ENCODE measurements at places on chromosomes 3 and 15. TPM values are rescaled to one million over a fixed set of nuclear protein-coding genes. Genes with fewer than 3 reads are reported as not detected.

The MYZAP gene
- total RNA-seq = 1.5 TPM

DNA sequence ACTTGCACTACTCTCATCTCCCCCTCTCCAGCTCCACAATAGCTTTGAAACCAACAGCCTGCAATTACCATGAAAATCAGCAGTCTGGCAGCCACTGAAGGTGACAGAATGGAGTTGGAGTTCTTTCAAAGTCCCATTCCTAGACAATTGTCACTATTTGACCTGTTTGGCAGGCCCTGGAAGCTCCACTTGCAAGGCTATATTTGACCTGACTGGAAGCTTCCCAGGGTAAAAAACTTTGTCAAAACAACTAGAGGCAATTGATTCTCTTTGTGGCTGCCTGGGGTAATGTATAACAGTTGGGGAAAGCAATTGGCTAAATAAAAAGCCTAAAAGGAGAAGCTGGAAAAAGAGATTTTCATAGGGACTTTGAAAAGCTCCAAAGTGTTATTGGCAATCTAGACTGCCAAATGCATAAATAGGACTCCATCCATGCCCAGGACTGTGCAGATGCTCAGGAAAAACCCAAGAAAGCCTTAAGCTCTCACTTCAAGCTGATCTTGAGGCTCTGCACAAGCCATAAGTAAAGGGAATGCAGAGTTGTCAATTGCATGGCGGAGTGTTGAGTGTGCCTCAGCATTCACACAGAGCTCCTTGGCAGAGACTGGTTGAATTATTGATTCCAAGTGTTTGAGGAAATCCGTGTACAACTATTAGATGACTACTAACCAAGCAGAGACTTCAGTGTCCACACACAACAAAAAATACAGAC, 18.3 kb downstream of the GREM1 start:
- no peaks in the 10 kb centered on the region for H3K27me3 ChIP-seq
- no peak overlapping the region for H3K4me3 ChIP-seq
- H3K36me3 ChIP-seq = peaks cover 38% of the 10 kb centered on the region

GRCh38 chr3:12195231-12195630, 36.5 kb upstream of the TIMP4 start:
- H3K4me3 ChIP-seq = no peak overlapping the region
- DNase-seq = no peak
- no peaks in the 10 kb centered on the region for H3K36me3 ChIP-seq
- H3K27me3 ChIP-seq = no peaks in the 10 kb centered on the region
- peak overlapping the region; percentile 88 for H3K27ac ChIP-seq

The CIB2 gene
- total RNA-seq = 7.6 TPM

GRCh38 chr15:25882466-25882865, 19.3 kb upstream of the ATP10A start:
- no peak overlapping the region for H3K4me3 ChIP-seq
- H3K27ac ChIP-seq = peak overlapping the region; percentile 81
- no peaks in the 10 kb centered on the region for H3K36me3 ChIP-seq

The CGNL1 gene
- 6.2 TPM for total RNA-seq

GRCh38 chr15:26372706-26373105, 400.2 kb downstream of the GABRB3 start:
- no peak overlapping the region for H3K4me3 ChIP-seq
- no peaks in the 10 kb centered on the region for H3K36me3 ChIP-seq
- no peak for DNase-seq
- H3K27me3 ChIP-seq = no peaks in the 10 kb centered on the region
- H3K27ac ChIP-seq = no peak overlapping the region
- H3K4me1 ChIP-seq = no peaks in the 10 kb centered on the region

GRCh38 chr3:17645074-17645698, 97.2 kb downstream of the TBC1D5 start:
- peaks cover 33% of the 10 kb centered on the region for H3K4me1 ChIP-seq
- H3K27me3 ChIP-seq = no peaks in the 10 kb centered on the region
- H3K27ac ChIP-seq = no peak overlapping the region
- H3K4me3 ChIP-seq = no peak overlapping the region
- no peaks in the 10 kb centered on the region for H3K36me3 ChIP-seq

DNA sequence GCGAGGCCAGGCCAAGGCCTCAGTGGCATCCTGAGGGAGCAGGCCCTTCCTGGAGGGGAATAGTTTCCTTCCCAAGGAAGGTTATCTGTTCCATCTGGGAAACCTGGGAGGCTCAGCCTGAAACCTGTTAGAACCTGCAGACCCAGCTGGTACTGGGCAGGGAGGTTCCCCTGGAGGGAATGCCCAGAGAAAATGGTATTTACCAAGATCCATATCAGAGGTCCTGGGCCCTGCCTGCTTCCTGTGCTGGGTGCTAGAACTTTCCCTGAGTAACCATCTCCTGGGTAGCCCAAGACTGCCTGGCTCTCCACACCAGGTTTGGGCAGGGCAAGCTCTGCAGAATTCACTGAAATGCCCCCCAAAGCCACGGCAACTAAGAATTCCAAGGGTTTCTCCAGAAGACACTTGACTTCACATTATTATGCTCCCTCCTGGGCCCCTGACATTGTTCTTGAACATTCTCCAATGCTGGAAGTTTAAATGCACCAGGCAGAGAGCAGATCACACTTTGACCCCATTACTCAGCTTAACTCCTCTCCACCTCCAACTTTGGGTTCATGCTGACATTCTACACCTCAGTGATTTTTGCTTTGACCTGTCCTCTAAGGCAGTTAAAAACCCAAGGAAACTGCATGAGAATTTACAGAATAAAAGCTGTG, 2.0 kb downstream of the CA12 start:
- H3K4me1 ChIP-seq = peaks cover 36% of the 10 kb centered on the region
- peaks cover 7% of the 10 kb centered on the region for H3K27me3 ChIP-seq
- H3K36me3 ChIP-seq = no peaks in the 10 kb centered on the region
- no peak for DNase-seq
- no peak overlapping the region for H3K27ac ChIP-seq
- H3K4me3 ChIP-seq = no peak overlapping the region

The NEK10 gene
- 10.1 TPM for total RNA-seq

DNA sequence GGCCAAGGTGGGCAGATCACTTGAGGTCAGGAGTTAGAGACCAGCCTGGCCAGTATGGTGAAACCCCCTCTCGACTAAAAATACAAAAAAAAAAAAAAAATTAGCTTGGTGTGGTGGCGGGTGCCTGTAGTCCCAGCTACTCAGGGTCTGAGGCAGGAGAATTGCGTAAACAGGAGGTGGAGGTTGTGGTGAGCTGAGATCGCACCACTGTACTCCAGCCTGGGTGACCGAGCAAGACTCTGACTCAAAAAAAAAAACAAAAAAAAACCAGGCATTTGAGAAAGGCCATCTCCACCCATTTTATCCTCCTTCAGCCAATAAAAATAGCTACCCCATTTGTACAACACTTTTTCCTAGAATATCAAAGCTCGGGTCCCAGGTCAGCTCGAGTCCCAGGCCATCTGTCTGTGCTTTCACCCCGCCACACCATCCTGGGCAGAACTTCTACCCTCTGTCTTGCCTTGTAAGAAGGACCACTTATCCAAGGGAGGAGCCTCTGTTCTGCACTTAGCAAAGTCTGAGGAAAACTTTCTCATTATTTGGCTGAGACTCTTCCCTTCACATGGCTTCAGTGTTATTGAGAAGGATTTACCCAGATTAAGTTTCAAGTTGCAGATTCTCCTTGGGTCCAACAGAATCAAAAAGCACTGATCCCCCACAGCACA, 99.1 kb downstream of the MESD start:
- no peaks in the 10 kb centered on the region for H3K27me3 ChIP-seq
- no peak for DNase-seq
- H3K4me1 ChIP-seq = peaks cover 36% of the 10 kb centered on the region
- no peak overlapping the region for H3K4me3 ChIP-seq
- H3K27ac ChIP-seq = peak overlapping the region; percentile 58

The FEZF2 gene
- total RNA-seq = not detected

DNA sequence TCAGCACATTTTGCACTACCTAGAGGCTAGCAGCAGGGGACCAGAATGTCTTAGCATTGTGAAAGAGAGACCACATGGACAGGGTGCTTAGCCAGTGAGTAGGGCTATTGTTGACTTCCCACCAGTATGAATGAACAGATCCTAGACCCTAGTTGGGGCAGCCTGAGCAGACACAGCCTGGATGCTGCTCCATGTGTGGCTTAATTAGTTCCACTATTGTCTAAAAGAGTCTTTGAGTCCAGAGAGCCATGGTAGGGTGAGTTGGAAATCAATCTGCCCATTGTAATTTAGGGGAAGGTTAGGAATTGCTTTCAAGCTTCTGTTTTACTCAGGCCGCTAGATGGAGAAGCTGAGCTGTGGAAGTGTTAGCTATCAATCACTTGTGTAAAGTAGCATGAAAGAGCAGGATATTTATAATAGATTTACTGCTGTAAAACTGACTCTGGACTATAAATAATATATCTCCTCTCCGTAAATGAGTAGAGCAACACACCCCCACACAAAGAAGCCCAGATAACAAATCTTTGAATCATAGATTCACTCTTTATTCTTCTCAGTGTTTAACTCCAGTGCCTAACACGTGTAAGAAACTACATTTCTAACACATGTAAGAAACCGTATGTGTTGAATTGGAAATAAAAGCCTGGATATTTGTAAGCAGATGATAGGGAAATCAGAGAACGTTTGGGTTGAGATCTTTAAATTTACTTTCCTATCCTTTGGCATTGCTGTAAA, 4.1 kb upstream of the GCSAM start:
- no peaks in the 10 kb centered on the region for H3K36me3 ChIP-seq
- peaks cover 38% of the 10 kb centered on the region for H3K27me3 ChIP-seq
- H3K27ac ChIP-seq = no peak overlapping the region
- no peak for DNase-seq

DNA sequence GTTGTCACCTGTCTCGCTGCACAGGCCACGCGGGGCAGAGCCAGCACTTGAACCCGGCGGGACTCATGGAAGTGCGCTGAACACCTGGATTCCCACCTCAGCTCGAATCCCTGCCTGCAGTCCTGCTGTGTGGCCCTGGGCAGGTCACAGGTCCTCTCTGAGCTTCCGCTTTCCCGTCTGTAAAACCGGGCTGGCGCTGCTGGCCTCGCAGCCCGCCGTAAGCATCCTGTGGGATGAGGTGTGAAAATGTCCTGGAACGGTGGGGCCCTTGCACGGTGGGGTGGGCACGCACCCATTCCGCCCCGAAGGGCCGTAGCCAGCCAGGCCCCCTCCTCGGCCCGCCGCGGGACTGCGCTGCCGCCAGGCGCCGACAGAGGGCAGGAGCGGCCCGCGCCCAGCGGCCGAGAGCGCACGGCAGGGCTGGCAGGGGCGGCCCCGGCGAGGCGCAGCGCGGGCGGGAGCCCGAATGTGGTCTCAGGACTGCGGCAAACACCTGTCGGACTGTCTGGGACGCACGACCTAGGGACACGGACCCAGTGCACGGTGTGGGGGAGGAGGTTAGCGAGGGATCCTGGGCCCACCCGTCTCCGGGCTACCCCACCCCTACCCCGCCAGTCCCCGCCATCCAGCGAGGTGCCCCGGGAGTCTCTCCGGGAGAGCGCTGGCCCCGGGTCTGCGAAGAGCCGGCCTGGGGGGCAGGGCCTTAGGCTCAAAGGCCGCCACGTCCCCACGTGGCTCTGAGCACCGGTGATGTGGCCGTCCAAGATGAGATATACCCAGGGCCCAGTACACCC, 40.4 kb downstream of the DNAJB8 start:
- DNase-seq = no peak
- peaks cover 8% of the 10 kb centered on the region for H3K4me1 ChIP-seq
- H3K27ac ChIP-seq = no peak overlapping the region
- H3K36me3 ChIP-seq = no peaks in the 10 kb centered on the region
- H3K27me3 ChIP-seq = peaks cover 36% of the 10 kb centered on the region

The LXN gene
- 4.0 TPM for total RNA-seq

DNA sequence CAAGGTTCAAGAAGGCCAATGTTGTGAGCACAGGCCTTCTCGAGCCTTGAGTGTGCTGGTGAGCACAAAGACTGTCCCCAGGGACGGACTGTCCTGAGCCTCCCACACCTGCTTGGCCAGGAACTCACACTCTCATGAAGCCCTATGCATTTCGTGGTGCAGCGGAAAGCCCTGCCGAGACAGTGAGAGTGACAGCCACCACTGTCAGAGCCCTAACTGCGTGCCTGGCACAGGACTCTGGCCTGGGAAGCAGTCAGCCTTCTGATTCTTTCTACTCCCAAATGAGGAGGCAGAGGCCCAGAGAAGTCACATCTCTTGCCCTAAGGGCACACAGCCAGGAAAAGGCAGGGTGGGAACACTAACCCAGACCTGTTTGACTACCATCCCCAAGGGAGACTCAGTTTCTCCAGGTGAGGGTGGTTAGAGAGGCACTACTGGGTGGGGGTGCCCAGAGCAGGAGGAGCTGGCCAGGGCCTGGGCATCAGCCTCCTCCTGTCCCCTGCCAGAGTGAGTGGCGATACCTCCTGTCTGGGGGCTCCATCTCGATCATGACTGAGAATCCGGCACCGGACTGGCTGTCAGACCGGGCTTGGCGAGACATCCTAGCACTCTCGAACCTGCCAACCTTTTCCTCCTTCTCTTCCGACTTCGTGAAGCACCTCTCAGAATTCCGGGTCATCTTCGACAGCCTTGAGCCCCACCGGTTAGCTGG, 50.8 kb downstream of the SEMA3G start:
- H3K36me3 ChIP-seq = peaks cover 6% of the 10 kb centered on the region
- DNase-seq = no peak
- H3K4me1 ChIP-seq = no peaks in the 10 kb centered on the region
- no peaks in the 10 kb centered on the region for H3K27me3 ChIP-seq
- no peak overlapping the region for H3K4me3 ChIP-seq

DNA sequence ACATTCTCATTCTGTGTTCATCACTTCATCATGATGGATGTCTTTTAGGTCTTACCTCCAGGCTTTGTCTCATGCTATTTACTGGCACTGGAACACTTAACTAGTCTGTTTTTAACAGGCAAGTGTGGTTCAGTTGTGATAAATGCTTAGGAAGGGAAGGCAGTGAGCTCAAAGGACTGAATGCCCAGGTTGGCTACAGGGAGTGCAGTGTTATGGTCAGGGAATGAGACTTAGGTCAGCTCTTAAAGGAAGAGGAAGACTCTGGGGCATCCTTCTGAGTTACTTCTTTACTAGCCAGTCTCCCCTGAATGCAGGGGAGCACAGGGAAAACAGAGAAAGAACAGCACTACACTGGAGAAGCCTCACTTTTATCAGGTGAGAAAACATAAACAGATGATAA, 72.6 kb downstream of the TGFBR2 start:
- peaks cover 43% of the 10 kb centered on the region for H3K4me1 ChIP-seq
- H3K27ac ChIP-seq = no peak overlapping the region
- no peak overlapping the region for H3K4me3 ChIP-seq
- no peak for DNase-seq
- H3K36me3 ChIP-seq = peaks cover 63% of the 10 kb centered on the region
- no peaks in the 10 kb centered on the region for H3K27me3 ChIP-seq

The ZIC4 gene
- total RNA-seq = 8.6 TPM

The SLC9C1 gene
- not detected for total RNA-seq
